ENCODE measurements at places on chromosomes 7 and 10.

GRCh38 chr10:123746942-123747341 lies 80.8 kb downstream of the GPR26 start:
- no peak for DNase-seq

DNA sequence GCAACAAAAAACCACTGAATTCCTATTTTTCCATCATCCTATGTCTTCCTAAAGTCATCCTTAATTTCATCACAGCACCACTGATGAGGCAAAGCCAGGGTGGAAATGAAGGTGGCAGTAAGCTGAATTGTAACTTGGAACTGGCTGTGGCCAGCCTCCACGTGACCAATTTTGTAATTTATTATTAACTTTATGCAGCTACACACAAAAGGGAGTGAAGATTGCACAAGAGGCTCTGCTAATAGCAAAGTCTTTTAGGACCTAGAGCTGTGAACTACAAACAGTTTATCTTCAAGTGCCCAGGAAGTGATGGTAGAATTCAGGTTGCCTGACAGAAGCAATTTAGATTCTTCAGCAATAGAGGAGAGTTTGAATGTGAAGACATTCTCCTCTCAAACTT lies 176.4 kb downstream of the CCDC71L start:
- peak; percentile 49 for DNase-seq

- DNase-seq: no peak
Measured at GRCh38 chr10:71493741-71494140, 97.0 kb downstream of the CDH23 start.

- DNase-seq: no peak
Measured at GRCh38 chr10:122486406-122487080, 25.2 kb downstream of the HTRA1 start.

GRCh38 chr10:118330295-118331076 lies 11.6 kb downstream of the FAM204A start:
- no peak for DNase-seq

- DNase-seq: peak; percentile 24
Measured at GRCh38 chr10:15735763-15736162, 16.0 kb upstream of the ITGA8 start.

- no peak for DNase-seq
Measured at GRCh38 chr7:128731184-128731583, 8.0 kb upstream of the CALU start.

DNA sequence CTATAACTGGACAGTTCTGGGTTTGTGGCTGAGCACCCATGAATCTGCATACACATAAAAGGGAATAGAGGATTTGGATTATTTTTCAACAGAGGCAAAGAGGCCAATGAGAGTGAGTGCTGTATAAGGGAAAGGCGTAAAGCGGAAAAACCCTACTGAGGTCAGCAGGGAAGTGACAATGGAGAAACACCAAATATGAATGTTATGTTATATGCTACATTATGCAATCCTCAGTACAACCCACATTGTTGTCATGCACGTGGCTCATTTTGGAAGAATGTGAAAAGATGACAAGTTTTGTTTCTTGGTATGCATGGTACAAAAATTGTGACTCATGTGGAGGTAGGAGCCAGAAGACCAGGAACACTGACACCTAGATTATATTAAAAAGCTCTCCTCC lies 113.6 kb upstream of the AMPH start:
- DNase-seq: peak; percentile 70

DNA sequence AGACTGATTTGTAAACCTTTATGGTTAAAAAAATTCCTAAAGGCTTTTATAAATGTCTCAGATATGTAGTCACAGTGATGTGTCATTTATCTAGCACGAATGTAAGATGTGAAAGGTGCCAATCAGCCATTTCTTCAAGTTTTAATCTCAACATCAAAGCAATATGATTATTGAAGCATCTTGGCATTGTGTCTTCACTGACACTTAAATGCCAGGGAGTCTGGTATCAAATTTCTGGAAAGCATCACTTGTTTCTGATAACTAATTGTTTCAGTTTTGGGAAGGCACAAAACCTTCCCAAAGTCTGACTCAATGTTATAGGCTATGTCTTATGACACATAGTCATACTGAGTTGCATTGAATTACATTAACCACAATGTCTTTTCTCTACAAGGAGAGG lies 492.0 kb upstream of the CNTNAP2 start:
- DNase-seq: peak; percentile 77

- DNase-seq: peak; percentile 13
Measured at GRCh38 chr10:28600056-28600455, 67.1 kb downstream of the WAC start.

DNA sequence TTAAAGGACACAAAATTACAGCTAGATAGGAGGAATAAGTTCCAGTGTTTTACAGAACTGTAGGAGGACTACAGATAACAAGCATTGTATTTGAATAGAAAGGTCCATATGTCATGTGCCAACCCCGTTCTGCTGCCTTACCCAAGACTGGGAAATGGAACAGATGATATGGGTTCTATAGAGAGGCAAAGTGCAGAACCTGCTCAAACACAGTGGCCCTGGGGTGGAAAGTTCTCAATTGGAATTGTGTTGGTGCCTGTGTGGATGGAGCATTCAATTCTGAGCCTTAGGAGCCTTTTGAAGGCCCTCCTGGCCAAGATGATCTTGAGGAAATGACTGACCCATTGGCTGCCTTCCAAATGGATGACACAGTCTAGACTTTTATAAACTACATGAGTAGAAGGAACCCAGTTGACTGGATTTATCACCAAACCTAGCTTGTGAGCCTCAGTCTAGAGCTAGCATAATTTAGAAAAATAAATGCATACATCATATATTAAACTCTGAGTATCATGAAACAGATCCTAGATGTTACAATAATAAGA lies 4.1 kb upstream of the PRSS1 start:
- peak; percentile 13 for DNase-seq

- DNase-seq: no peak
Measured at GRCh38 chr7:54629771-54630170, 87.6 kb downstream of the VSTM2A start.

DNA sequence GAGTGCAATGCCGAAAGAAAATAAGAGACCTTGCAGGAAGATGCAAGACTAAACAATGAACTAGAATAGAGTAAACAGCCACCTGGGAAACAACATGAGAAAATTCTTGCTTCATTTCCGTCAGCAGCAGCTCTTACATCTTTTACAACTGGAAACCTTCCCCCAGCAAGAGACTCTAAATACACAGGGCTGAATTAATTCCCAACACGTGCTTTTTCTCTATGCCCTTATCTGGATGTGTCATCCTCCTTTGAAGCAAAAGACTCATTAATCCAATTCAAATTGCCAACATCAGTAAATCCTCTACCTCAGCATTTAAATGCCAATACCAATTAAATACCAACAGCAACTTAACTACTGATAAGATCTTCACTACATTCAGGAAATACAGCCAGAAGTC lies 99.0 kb upstream of the PDE1C start:
- DNase-seq: no peak

- no peak for DNase-seq
Measured at GRCh38 chr7:95180-95862, 97.0 kb upstream of the FAM20C start.

GRCh38 chr7:87253589-87254087 lies 34.1 kb upstream of the TMEM243 start:
- no peak for DNase-seq

GRCh38 chr7:146094356-146094755 lies 22.2 kb upstream of the CNTNAP2 start:
- no peak for DNase-seq

GRCh38 chr7:94330269-94331020 lies 64.2 kb upstream of the COL1A2 start:
- no peak for DNase-seq
